ENCODE measurements at places on chromosomes 4 and X.

DNA sequence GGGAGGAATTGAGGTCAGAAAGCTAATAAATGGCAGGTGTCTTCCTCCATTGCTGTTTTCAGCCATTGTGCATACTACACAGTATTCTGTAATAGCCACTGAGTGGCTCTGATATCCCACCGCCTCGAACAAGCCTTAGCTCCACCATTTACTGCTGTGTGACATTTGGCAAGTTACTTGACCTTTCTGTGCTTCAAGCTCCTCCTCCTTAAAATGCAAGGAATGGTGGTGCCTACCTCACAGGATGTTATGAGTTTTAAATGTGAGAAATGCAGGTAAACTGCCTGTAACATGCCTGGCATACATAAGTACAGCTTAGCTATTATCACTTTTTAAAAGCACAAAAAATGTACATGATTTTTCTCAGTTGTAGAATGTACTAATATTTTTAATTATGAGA is 421.0 kb downstream of the MAPK10 start:
- no peak for DNase-seq

DNA sequence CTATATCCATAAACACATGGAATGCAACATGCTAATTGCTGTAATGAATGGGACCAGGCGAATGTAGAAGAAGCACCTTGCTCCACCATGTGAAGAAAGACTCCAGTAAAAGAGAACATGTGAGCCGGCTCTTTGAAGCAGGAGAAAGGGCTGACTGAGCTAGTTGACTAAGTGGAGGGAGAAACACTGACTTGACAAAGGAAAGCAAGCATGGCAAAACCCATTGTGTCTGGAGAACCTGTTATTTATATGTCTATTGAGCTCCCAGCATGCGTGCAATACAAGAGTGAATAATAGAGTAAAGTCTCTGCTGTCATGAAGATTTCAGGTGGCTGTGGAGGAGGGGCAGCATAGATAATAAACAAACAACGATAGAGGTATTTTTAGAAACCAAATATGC is 559.9 kb downstream of the RAB28 start:
- DNase-seq, result no peak

- DNase-seq, result no peak
These were observed 6.6 kb downstream of the ABCD1 start for GRCh38 chrX:153731117-153731844.

DNA sequence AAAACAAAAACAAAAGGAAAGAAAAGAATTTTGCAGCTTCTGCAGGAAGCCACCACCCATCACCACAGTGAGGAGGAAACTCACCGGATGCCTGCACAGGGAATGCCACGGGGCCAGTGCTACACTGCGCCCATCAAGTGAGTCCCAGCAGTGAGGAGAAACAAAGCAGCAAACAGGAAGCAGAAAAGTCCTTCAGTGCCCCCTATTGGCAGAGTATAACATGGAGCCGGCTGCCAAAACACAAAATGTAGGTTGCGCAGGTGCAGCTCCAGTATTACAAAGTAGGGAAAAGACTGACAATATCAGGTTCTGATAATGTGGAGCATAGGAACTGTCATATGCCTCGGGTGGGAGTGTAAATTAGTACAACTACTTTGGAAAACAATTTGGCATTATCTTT is 23.3 kb upstream of the SCML2 start:
- DNase-seq, result no peak

GRCh38 chrX:65596270-65597034 is 61.9 kb upstream of the LAS1L start:
- no peak for DNase-seq

DNA sequence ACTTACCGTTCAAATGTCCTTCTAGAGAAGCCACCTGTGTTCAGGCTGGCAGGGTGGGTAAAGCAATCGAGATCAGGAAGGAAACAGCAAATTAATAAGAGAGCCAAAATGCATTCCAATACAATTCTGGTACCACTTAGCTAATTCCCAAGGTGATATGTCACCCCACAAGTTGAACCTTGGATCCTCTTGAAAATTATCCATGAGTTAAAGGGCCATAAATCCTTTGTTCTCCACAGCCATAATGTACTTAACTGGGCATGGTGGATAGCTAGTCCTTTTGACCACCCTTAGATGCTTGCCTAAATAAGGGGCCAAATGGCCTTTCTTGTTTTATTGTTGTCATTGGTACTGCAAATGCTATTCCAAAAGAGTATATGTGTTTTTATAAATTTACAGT is 2.0 kb downstream of the TNMD start:
- no peak for DNase-seq

DNA sequence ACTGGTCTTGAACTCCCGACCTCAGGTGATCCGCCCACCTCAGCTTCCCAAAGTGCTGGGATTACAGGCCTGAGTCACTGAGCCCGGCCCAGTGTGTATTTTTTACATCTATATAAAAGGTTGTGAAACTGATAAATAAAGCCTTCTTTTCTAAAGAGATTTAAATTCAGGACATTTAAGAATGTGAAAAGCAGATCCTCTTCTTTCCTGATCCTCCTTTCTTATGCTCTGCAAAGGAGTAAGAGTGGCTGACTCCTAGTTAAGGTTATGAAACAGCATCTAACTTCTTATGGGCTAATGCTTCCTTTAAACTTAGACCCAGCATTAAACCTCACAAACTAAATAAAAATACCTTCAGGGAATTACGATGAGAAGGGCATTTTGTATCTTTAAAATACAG is 197.7 kb upstream of the MAB21L2 start:
- no peak for DNase-seq

DNA sequence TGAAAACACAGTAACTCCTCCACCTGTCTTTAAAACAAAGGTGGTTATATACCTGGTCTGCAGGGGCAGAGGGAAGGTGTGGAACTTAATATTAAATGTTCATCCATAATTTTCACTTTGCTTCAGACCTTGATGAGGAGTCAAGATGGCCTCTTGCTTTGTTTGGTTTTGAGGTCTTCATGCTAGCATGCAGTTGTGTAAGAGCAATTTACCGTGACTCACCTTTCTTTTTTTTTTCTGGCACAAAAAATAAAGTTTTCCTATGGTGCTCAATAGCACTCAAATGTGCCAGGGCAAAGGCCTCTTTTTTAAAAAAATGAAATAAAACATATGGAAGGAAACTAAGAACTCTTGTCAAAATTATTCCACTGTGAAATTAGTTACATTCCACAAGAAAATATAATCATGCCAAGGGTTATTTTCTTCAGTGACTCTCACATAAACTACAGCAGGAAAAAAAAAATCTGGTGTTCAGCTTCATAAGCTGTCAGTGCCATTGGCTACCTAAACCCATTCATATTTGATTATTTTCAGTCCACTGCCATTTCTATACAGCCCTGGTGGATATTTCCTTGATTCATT is 128.2 kb downstream of the SLC7A11 start:
- DNase-seq, result no peak

DNA sequence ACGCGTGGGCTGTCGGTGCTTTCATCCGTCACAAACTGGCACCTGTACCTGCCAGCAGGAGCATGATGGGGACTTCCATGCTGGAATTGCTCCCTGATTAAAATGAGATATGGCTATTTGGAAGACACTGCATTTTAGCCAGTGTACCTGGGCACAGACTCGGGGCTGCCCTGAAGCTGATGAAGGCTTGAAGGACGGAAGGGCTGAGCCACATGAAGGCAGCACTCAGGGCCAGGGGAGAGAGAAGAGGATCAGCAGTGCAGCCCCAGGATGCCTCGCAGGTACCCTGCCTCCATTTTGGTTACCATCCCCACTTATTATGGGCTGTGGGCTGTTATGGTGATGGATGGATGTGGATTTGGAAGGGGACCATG is 79.0 kb downstream of the CRMP1 start:
- no peak for DNase-seq

DNA sequence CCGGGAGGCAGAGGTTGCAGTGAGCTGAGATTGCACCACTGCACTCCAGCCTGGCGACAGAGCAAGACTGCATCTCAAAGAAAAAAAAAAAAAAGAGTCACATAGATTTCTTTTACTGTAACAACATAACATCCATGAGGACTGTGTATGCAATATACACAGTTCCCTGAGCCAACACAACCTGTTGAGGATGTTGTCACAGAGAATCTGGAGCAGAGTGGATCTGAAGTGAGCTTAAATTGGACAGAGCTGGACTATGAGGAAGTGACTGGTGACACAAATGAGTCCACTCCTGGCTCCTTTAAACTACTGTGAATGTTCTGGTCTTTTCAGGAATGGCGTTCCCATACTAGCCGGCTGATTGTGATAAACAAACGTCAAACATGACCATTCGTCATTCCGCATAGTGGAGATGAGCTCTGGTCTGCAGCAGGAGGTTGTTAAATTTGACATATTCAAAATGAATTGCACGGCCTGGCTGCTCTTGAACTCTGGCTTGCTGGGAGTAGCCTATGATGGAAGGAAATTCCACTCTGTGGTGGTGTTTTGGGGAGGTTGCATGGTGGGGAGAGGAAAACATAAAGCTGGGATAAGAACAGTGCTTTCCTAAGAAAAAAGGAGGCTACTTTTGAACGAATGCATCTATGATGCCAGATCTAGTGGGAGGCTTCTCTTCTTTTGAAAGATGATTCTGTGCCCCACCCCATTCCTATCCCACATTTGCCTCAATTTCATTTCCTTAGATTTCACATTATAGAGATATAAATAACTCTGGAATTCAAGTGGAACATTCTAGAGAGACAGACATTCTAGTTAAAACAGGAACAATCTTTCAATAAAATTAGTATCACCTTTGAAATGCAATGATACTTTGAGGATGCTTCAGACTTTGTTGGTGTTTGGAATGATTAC is 149.5 kb downstream of the SHROOM3 start:
- no peak for DNase-seq

DNA sequence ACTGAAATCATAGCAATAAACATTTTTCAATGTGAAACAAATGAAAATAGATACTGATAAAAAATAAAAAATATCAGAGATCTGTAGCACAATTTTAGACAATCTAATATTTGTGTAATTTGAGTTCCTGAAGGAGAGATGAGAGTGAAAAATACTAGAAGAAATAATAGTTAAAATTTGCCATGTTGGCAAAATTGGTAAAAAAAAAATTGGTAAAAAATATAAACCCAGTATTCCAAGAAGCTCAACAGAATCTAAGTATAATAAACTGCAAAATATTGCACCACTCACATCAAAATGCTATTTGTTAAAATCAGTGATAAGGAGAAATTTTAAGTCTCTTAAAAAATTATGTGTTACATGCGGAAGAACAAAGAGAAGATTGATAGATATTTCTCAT is 1680.7 kb downstream of the PCDH7 start:
- DNase-seq, result no peak
